ENCODE measurements at places on chromosomes 1 and 21.

- peak; percentile 88 for DNase-seq
Observed at GRCh38 chr1:115771847-115772457, 3.4 kb upstream of the CASQ2 start.

DNA sequence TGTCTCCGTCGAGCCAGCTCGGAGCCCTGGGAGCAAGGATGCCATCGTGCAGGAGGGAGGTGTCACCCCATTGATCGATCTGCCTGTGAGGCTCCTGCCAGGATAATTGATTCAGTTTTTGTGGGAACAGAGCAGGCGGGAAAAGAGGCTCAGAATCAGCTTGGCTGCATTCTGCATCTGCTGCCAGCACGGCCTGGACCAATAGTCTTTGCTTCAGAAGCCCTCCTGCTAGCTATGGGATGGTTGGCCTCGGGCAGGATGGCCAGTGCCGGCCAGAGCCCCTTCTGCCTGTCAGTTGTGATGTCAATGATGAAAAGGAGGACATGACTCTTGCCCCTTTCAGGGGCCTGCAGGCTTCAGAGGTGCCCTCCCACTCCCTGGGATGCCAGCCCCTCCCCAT, 39.6 kb downstream of the PTPRF start:
- DNase-seq, result peak; percentile 57

DNA sequence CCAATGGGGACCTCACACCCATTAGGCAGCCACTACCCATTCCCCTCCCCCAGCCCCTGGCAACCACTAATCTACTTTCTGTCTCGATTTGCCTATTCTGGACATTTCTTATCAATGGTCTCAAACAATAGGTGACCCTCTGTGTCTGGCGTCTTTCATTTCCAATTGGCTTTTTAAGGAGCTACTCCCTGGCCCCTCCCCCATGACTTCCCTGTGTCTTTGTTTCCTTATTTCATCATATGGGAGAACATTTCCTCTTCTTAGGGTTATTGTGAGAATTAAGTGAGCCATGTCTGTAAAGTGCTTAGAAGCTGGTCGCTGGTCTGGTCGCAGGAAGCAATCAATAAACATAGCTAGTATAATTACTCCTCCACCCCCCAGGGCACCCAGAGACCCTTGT, 80.9 kb downstream of the SPSB1 start:
- DNase-seq, result no peak

GRCh38 chr1:48718705-48719104, 58.0 kb downstream of the BEND5 start:
- DNase-seq, result no peak

DNA sequence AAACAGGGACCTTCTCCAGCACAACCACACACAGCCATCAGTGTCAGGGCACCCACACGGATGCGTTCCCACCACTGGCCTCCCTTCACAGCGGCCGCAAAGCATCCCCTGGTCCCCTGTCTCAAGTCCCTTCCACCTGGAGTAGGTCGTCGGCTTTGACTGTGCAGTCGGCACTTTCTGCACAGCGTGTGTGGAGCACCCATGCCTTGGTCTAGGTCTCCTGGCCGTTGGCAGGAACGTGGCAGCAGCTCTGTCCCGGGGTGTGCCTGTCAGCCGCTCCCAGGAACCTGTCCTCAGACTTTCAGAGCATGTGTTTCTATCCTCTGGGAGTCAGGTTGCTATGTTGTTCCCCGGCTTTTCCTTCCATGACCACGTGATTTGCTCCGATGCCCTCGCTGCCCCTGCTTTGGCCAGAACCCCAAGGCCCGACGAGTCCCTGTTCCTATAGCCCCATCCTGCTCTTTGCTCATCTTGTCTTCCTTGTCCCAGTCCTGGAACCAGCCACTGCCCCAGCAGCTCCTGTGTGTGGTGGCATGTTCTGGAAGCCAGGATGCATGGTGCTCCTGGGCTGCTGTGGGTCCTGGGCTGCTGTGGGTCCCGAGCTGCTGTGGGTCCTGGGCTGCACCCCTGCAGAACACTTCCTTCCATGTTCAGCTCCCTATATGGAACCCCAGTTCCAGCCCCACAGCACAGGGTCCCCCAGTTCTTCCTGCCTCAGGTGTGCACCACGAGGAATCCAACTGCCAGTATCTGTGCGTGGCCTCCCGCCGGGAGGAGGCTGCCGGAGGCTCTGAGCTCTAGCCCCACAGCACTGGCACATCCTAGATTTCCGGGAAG, 84.2 kb upstream of the COL6A1 start:
- DNase-seq, result no peak

DNA sequence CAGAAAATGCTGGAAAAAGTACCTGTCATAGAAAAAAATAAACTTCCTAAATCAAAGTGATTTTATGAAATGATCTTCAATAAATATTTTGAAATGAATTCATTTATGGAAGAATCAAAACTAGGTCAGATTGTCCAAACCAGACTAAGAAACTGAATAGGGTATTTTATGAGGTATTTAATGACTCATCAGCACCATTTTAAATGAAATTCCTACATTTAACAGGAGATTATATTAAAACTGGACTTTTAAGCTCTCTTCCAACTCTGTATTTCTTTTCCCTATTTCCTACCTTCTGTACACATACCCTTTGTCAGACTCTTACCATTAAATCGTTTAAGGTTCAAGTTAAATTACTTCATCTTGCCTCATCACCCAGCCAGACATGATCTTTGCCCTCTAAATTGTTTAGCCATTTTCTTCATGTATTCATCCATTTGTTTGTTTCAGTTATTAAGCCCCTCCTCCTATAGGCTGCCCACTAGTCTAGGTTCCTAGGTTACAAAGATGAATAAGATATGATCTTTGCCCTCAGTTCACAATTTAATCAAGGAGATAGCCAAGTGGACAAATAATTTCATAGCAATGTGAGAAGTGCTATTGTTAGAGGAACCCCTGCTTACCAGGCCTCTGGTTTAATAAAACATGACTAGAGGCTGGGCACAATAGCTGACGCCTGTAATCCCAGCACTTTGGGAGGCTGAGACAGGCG, 25.0 kb downstream of the TATDN3 start:
- no peak for DNase-seq

DNA sequence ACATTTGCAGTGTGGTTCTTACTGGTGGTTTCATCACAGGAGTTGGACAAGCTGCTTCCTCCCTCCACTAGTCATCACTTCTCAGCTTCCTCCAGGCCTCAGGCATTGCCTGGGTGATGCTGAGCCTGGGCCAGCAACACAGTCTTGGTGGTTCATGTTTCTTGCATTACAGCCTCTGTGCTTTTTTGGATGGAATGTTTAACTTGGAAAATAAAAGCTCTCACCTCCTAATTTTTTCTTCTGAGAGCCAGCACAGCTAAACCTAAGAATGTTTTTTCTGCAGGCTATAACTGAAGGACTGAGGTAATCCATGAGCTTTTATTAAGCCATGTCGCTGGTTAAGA, 66.1 kb upstream of the RHOU start:
- DNase-seq, result no peak

DNA sequence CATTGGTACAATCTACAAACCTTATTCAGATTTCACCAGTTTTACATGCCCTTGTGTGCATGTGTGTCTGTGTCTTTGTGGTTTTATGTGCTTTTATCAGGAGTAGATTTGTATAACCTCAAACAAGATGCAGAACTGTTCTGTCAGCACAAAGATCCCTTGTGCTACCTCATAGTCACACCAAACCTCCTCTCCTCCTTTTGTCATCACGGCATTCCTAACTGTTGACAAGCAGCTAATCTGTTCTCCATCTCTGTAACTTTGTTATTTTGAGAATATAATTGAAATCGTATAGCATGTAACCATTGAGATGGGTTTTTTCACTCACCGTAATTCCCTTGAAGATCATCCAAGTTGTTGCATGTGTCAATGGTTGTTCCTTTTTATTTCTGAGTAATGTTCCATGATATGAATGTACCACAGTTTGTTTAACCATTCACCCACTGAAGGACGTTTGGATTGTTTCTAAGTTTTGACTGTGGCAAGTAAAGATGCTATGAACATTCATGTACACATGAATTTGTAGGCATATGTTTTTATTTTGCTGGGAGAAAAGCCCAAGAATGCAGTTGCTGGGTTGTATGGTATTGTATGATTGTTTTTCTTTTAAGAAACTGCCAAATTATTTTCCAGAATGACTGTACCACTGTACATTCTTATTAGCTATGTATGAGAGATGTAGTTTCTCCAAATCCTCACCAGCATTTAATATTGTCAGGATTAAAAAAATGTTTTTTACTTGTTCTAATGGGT, 78.1 kb upstream of the B3GALT2 start:
- no peak for DNase-seq

DNA sequence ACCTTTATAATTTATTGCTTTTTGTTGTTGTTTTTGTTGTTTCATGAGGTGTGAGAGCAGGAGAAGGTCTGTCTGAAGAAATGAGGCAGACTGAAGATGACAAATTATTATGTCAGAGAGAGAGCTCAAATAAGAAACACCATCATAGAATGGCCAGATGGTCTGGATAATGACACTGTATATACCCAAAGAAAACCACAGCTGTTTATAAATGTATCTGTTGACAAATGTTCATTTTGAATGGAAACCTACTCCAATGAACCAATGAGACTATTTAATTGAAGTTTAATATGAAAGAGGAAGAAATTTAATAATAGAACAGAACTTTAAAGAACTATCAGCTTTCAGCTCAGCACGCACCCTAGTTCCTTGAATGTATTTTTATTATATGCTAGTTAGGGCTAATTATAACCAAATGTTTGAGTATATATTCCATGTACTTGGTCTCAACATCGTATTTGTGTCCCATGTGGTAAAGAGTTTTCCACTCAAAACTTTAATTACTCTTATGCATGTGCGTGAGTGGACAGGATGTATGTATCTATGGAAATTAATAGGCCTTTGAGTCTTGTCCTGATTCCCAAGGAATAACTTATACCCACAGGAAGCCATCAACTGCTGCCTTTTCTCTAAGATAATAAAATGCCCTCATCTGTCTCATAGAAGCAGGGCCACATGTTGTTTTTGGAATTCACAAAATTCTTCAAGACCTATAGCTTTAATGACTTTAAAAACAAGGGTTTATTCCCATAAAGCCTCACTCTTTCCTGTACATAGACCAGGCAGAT, 202.7 kb downstream of the KCNK2 start:
- no peak for DNase-seq

- DNase-seq, result no peak
Observed at GRCh38 chr1:8349961-8350360, 32.0 kb downstream of the SLC45A1 start.

DNA sequence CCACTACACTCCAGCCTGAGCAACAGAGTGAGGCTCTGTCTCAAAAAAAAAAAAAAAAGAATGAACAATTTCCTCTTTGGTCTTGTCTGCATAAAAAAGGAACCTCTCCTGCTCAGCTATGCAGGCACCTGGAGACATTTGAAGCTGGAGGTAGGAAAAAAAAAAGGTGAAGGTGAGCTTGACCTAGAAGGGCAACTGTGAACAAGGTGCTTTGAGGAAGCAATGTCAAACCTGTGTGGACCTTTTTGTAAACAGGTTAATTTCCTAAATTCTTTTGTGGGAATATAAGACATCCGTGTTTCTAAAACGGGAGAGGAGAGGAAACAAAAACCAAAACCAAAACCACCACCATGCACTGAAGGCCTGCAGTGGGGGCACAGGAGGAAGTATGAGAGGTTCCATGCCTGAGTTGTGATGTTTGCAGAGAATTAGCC, 77.5 kb downstream of the SLC45A1 start:
- DNase-seq, result no peak

GRCh38 chr1:109592916-109593315, 26.5 kb downstream of the GNAT2 start:
- no peak for DNase-seq

- no peak for DNase-seq
Observed at GRCh38 chr1:41664861-41665640, 180.6 kb upstream of the EDN2 start.

DNA sequence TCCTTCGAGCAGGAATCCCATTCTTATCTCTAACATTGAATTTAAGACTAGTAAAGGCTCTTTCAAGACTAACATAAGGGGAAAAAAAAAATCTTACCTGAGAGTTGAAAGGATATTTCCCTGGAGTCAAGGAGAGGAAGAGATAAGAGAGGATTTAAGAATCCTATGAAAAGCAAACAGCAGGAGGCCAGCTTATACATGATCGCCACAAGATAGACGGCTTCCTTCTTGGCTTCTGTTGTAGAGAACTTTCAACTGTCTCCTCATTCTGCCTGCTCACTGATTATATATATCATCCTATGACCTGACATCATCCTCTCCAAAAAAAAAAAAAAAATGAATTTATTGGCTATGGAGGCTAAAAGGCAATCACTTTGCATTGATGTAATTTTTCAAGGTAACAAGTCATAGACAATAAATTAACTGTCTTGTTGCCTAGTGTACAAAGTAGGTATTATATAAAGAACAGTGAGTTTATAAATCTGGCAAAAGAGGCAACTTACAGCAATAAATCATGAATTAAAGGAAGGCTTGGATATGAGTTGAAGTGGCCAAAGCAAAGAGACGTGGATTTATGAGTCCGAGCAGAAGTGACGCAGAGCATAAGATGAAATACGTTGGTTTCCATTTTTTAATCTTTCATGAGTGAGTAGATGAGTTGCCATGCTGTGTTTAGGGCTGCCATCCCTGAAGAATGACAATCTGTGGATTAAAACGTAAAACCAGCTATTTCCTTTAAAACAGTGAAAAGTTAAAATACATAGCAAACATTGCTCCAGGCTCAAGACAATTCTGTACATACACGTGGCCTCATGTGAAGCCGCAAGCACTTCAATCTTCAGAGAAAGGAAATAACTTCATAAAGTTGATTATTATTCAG, at the start of gene UTS2:
Gene UTS2 (minus strand): TSS at position 262 of the 880 bp plus-strand sequence. CDS start 62 bp downstream, at position 200.
- no peak for DNase-seq

- no peak for DNase-seq
Observed at GRCh38 chr1:159927849-159928431, 2.6 kb upstream of the TAGLN2 start.

- DNase-seq, result no peak
Observed at GRCh38 chr1:154006136-154006535, 15.6 kb downstream of the RPS27 start.

DNA sequence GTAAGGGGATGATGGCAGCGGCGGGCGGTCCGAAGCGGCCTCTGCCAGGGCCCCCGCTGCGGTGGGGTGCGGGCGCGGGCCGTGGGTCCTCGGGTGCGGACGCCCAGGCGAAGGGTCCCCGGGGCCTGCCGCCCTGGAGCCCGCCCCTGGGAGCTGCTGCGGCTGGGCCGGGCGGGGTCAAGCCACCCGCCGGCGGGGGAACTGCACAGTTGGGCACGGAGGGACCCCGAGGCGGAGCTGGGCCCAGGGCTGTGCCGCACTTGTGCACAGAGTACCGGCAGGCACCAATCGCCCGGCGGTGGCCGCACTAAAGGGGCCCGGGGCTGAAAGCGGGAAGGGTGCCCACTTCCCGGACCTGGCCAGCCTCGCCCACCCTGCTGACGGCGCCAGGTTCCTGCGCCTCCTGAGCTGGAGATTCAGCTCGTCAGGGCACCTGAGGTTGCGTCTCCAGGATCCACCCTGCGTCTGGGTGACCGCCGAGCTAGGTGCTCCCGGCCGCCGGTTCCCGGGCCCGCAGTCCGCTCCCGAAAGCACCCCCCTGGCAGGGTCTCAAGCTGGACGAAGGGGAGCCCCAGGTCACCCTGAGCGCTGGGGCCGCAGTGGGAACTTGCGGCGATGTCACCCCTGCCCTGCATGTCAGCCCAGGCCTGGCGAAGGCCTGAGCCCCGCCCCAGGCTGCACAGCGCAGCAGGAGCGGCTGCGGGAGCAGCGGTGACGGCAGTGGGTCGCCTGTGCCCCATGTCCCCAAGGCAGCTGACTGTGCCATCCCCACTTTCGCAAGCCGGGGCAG, 56.7 kb upstream of the ETV3 start:
- peak; percentile 60 for DNase-seq

Measured in retina (tissue), 1 donor.